Right renal pelvis (tissue), 4 donors: ENCODE measurements at places on chromosomes 6 and 20.

DNA sequence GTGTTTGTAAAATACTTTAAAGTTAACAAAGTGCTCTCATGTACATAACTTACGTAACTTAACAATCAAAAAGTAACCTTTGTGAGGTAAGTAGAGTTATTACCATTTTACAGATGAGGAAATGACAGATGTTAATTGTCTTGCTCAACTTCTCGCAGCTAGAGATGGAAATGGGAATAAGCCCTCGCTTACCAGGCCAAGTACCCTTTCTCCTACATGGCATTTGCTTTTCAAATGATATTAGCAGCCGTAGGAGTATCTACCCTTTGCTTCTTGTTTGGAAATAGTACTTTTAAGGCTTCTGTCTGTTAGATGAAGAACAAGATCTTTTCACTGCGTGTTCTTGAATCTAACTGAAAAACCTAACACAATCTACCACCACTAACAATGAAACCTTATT is 15.5 kb downstream of the STX11 start:
- DNase-seq: no peak

DNA sequence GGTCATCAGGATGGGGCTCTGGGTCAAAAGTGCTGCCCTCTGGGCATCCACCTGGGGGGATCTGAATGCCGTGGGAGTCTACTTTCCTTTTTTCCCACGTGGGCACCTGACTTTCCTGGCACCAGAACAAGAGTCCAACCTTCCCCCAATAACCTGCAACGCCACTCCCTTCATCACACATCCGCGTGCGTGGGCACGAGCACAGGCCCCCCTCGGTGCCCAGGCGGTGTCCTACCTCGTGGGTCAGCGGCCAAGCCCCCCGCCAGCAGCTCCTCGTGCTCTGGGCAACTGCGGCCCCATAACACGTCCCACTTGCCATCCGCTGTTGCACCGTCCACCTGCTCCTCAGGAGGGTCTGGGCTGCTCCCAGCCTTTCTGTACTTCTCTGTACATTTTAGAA is 87.0 kb downstream of the YTHDF1 start:
- DNase-seq: no peak

- DNase-seq: no peak
Measured at GRCh38 chr6:34484391-34484790, 18.5 kb downstream of the PACSIN1 start.

- no peak for DNase-seq
Measured at GRCh38 chr6:126807876-126808275, 310.6 kb upstream of the RSPO3 start.

DNA sequence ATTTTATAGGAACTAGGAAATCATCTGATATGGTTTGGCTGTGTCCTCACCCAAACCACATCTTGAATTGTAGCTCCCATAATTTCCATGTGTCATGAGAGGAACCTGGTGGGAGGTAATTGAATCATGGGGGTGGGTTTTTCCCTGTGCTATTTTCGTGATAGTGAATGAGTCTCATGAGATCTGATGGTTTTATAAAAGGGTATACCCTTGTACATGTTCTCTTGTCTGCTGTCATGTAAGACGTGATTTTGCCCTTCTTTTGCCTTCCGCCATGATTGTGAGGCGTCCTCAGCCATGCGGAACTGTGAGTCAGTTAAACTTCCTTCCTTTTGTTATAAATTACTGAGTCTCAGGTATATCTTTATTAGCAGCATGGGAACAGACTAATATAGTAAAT is 27.9 kb downstream of the EPM2A start:
- no peak for DNase-seq

GRCh38 chr20:51434580-51435247 is 107.8 kb downstream of the NFATC2 start:
- no peak for DNase-seq

- DNase-seq: no peak
Measured at GRCh38 chr6:7425808-7426190, 36.2 kb downstream of the RIOK1 start.

- DNase-seq: no peak
Measured at GRCh38 chr6:140061110-140062042, 686.9 kb upstream of the CITED2 start.

GRCh38 chr20:53839423-53840176 is 230.8 kb downstream of the BCAS1 start:
- DNase-seq: no peak

- no peak for DNase-seq
Measured at GRCh38 chr20:13200767-13201500, 20.1 kb upstream of the ISM1 start.

GRCh38 chr20:6397115-6397514 is 274.3 kb upstream of the FERMT1 start:
- DNase-seq: no peak

DNA sequence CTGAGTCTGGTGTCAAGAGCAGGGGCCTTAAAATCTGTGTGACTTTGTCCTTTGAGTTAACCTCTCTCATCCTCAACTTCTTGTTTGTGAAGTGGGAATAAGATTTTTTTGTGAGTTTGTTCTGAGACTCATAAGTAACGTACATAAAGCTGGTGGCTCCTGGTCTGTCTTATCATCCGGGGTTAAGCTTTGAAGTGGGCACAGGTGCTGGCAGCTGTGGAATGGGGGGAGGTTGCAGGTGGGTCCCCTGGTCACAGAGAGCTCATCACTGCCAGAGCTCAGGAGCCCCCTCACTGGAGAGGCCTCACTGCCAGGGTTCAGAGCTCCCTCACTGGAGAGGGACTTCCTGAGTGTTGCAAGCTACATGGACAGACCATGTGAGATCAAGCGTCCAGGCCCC is 174.1 kb downstream of the NRN1 start:
- no peak for DNase-seq

DNA sequence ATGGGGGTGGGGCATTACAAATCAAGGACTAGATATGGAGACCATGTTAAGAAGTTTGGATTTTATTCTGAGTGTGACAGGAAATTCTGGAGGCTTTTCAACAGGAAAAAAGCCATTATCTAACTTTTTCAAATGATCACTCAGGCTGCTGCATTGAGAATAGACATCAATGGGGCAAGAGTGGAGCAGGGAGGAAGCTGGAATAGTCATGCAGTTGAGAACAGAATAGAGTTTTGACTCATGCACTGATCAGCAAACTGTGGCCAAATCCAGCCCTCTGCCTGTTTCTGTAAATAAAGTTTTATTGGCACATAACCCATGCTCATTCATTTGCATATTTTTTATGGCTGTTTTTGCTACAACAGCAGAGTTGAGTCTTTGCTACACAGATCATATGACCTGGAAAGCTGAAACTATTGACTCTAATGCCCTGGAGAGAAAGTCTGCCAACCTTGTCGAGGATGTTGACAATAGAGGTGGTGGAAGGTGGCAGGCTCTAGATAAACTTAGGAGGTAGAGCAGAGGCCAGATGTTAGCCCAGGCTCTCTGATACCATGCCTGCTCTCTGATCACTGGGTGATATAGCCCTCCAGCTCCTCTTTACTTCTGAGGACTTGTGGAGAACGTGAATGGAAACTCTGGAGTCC is 441.8 kb downstream of the PTPRT start:
- DNase-seq: no peak

DNA sequence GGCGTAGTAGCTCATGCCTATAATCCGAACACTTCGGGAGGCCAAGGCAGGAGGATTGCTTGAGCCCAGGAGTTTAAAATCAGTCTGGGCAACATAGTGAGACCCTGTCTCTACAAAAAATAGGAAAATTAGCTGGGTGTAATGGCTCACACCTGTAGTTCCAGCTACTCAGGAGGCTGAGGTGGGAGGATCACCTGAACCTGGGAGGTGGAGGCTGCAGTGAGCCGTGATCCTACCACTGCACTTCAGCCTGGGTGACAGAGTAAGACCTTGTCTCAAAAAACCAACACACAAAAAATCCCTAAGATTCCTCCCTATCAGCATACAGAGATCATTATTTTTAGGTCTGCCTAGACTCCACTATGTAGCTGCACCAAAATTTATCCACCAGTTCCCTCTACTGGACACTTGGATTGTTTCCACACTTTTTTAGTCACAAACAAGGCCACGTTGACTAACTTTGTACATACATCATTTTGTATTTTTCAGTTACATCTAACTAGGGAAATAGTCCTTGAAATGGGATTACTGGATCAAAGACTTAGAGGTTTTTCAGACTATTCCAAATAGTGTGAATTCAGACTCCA is 3.6 kb upstream of the PHF1 start:
- no peak for DNase-seq

- DNase-seq: no peak
Measured at GRCh38 chr6:4402477-4402976, 267.2 kb upstream of the ECI2 start.

- DNase-seq: no peak
Measured at GRCh38 chr6:117167520-117168271, 97.7 kb upstream of the VGLL2 start.

DNA sequence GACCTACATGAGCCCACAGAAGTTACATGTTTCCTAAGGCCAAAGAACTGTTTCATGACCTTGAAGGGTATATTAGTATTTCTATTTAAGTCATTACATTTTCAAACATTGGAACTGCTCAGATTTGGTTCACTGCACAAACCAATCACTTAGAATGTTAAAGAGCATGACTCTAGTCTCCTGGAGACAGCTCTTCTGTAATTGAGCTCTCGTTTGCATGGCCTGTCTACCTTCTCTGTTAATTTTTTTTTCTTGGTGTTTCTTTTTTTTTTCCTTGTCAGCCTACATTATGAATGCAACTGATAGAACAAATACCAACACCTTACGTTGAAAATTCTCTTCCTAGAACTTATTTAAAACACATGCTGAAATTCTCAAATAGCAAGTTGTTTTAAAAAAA is 860.2 kb upstream of the MAP3K7 start:
- DNase-seq: no peak

DNA sequence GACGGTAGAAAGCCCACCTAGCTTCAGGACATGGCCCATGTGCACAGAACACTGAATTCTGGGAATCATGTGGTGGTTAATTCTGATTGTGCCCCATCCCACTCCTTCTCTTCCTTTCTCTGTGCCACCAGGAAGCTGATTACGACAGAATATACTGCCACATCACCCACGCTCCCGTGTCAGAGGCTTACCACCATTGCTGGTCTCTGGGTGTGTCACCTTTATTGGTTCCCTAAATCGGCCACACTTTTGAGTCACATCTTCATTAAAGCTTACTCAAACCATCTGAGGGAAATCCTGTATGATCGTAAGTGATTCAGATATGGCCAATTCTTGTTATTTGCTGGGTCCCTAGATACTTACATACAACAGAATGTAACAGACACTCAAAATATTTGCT is 3.1 kb downstream of the TRMT6 start:
- DNase-seq: no peak
